Right ventricle myocardium inferior (tissue), 1 donor: ENCODE measurements at places on chromosomes 11 and 22. TPM values are rescaled to one million over a fixed set of nuclear protein-coding genes. Genes with fewer than 3 reads are reported as not detected.

SEC14L6 gene
- 0.05 TPM for total RNA-seq

HEPHL1 gene
- not detected for total RNA-seq

C11orf21 gene
- 47.1 TPM for total RNA-seq

KRTAP5-1 gene
- total RNA-seq: not detected

RIN1 gene
- total RNA-seq: 1.6 TPM

PTPRCAP gene
- 1.7 TPM for total RNA-seq
